Activated CD4-positive, alpha-beta T cell treated with anti-CD3 and anti-CD28 coated beads, Interleukin-2, amount 10 ng/mL, durations not matched to agents 24 days and 14 days (primary cell): ENCODE measurements at places on chromosomes 3 and 15. TPM values are rescaled to one million over a fixed set of nuclear protein-coding genes. Genes with fewer than 3 reads are reported as not detected.

- H3K4me1 ChIP-seq = peaks cover 37% of the 10 kb centered on the region
- no peak overlapping the region for H3K27ac ChIP-seq
- no peak for DNase-seq
- peaks cover 53% of the 10 kb centered on the region for H3K36me3 ChIP-seq
- no peak overlapping the region for H3K4me3 ChIP-seq
Measured at GRCh38 chr3:134496471-134497071, 10.7 kb downstream of the CEP63 start.

GRCh38 chr15:52808441-52808840 is 18.3 kb upstream of the ONECUT1 start:
- no peak for DNase-seq
- H3K27ac ChIP-seq = no peak overlapping the region
- H3K4me1 ChIP-seq = peaks cover 7% of the 10 kb centered on the region
- no peaks in the 10 kb centered on the region for H3K36me3 ChIP-seq

DNA sequence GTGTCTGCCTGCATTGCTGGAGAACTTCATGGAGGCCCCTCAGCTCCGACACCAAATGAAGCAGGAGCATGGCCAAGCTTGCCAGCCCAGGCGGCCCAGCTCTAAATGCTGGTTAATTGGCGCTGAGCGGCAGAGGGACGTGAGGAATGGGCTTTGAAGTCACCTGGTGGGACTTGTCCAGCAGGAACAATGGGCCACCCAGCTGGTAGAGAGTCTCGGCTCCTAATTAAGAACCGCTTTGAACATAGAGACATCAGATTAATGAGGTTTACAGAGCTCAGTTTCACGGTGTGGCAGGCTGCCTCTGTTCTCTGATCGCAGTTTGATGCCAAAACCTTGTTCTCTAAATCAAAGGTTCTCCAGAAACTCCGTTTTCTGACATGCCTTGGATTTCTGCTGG is 77.5 kb upstream of the LINGO1 start:
- no peak overlapping the region for H3K4me3 ChIP-seq
- no peak overlapping the region for H3K27ac ChIP-seq
- H3K4me1 ChIP-seq = no peaks in the 10 kb centered on the region
- DNase-seq = no peak

GRCh38 chr3:189531271-189531670 is 99.9 kb upstream of the TP63 start:
- peak overlapping the region; percentile 83 for H3K27ac ChIP-seq
- no peak for DNase-seq
- H3K27me3 ChIP-seq = peaks cover 2% of the 10 kb centered on the region
- H3K36me3 ChIP-seq = peaks cover 2% of the 10 kb centered on the region

- H3K4me1 ChIP-seq = peaks cover 2% of the 10 kb centered on the region
- H3K4me3 ChIP-seq = no peak overlapping the region
- H3K27me3 ChIP-seq = no peaks in the 10 kb centered on the region
- no peak for DNase-seq
- H3K36me3 ChIP-seq = peaks cover 26% of the 10 kb centered on the region
Measured at GRCh38 chr15:28190391-28191174, 91.5 kb upstream of the OCA2 start.

DNA sequence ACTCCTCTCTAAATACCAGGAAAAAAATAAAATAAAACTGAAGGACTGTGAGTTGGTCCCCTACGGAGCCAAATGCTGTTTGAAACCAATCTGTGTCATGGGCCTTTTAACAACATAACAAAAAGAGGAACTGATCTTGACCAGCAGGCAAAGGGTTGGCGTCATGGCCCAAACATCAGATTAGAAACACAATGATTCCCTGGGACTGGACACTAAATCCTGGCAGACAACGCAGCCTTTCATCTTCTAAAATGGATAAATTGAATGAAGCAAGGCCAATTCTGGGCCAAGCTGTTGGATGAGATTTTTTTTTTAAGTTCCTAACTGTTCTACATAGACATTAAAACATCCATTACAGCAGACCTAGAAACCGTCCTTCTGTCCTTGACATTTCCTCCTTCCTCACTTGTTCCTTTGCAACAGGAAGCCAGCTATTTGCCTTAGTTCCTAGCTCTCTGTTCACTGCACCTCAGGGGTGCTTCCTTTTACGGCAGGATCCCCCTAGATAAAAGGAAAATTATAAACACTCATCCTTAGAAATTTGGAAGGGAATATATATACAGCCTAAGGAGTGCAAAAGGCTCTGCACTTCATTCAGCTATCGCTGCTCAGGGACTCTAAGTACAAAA is 21.6 kb upstream of the TAFA4 start:
- H3K27me3 ChIP-seq = peaks cover 33% of the 10 kb centered on the region
- H3K36me3 ChIP-seq = no peaks in the 10 kb centered on the region

- peak within 1 kb of the TSS; percentile 91 for H3K27ac ChIP-seq
- H3K27me3 ChIP-seq = no peaks in the 10 kb centered on the region
- H3K36me3 ChIP-seq = peaks cover 38% of the 10 kb centered on the region
- peak within 1 kb of the TSS; percentile 90 for H3K4me3 ChIP-seq
- peak; percentile 93 for DNase-seq
- H3K4me1 ChIP-seq = peaks cover 77% of the 10 kb centered on the region
Measured at GRCh38 chr3:52245322-52246263, at the start of gene PPM1M. Gene PPM1M (plus strand): TSS chr3:52245759. CDS start chr3:52245825, 66 bp downstream.

DNA sequence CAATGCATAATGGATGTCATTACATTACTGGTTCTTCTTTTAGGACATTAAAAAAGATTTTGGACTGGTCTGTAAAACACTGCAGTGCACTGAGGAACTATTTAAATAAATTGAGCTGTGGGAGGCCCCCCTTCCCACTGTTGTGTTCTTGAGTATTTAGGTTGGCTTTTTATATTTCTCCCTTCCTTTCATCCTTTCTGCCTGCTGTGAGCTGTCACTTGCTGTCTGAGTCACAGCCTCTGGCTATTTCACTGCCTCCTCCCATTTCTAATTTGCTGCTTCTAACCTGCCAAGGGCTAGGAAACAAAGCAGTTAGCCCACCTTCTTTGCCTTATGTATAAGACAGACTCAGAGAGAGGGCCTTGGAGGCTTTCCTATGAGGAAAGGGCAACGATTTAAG is 89.0 kb upstream of the FNDC3B start:
- H3K4me3 ChIP-seq = no peak overlapping the region
- peaks cover 25% of the 10 kb centered on the region for H3K27me3 ChIP-seq

- peak overlapping the region; percentile 81 for H3K4me3 ChIP-seq
- H3K36me3 ChIP-seq = peaks cover 29% of the 10 kb centered on the region
- H3K27ac ChIP-seq = peak overlapping the region; percentile 88
- peaks cover 74% of the 10 kb centered on the region for H3K4me1 ChIP-seq
- H3K27me3 ChIP-seq = no peaks in the 10 kb centered on the region
Measured at GRCh38 chr3:52243791-52244628, 1.5 kb upstream of the PPM1M start.

DNA sequence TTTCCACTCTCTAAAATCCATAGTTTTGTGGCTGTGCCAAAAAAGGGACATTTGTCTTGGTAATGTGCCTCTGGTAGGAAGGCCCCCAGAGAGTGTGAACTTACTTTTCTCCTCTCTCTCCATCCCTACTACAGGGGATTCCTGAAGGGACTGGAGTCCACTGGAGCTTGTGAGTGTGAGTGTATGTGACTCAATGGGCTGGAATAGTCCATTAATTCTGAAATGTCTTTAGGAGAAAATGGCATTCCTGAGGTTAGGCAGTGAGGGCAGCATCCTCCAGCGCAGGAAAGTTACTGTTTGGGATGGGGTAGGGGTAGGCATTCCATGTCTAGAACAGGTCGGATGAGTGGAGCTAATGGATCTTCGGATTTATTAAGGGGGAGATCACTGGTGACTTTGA is 59.8 kb upstream of the CACNA2D3 start:
- no peaks in the 10 kb centered on the region for H3K4me1 ChIP-seq
- no peak overlapping the region for H3K4me3 ChIP-seq
- H3K27me3 ChIP-seq = peaks cover 2% of the 10 kb centered on the region

DNA sequence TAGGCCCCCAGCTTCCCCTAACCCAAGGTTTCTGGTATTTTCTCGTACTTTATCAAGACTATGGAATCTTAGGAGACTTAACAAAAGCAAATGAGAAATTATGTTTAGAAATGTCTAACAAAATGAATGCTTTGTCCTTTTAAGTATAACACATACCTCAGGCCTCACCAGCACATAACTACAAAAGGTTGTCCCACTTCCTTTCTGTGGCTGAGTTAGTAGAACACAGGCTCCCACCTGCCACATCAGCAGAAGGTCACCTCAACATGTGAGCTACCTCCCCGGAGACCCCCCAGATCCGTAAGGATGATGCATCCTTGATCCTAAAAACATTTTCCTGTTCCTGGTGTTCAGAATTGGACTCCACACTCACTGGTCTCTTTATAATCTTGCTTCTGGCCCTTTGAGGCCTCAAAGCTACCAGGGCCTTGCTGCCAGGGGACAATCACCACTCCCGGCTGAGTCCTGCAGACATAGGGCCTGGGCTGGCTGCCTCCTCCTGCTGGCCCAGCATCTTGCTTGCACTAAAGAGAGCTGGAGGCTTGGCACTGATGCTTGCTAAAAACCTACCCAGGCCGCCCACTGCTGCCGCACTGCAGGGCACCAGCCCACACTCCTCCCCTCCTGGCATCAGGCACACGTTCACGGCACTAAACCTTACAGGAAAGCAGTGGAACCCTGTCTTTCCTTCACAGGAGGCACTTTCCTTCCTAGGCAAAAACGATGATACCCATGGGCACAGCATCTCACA is 2.9 kb downstream of the CCRL2 start:
- H3K27me3 ChIP-seq = peaks cover 2% of the 10 kb centered on the region
- peaks cover 12% of the 10 kb centered on the region for H3K36me3 ChIP-seq
- no peak overlapping the region for H3K4me3 ChIP-seq
- DNase-seq = no peak
- peak overlapping the region; percentile 34 for H3K27ac ChIP-seq

- no peak overlapping the region for H3K27ac ChIP-seq
- no peaks in the 10 kb centered on the region for H3K27me3 ChIP-seq
- no peak overlapping the region for H3K4me3 ChIP-seq
- no peak for DNase-seq
- H3K36me3 ChIP-seq = no peaks in the 10 kb centered on the region
Measured at GRCh38 chr3:80099559-80100066, 331.8 kb upstream of the ROBO1 start.

GRCh38 chr3:37323494-37323893 is 149.1 kb upstream of the LRRFIP2 start:
- no peak overlapping the region for H3K27ac ChIP-seq
- H3K4me3 ChIP-seq = no peak overlapping the region
- H3K36me3 ChIP-seq = peaks cover 78% of the 10 kb centered on the region
- no peak for DNase-seq
- H3K4me1 ChIP-seq = peaks cover 22% of the 10 kb centered on the region
- no peaks in the 10 kb centered on the region for H3K27me3 ChIP-seq

GRCh38 chr3:175346573-175347356 is 487.6 kb downstream of the NAALADL2 start:
- DNase-seq = no peak
- H3K36me3 ChIP-seq = no peaks in the 10 kb centered on the region
- no peaks in the 10 kb centered on the region for H3K27me3 ChIP-seq
- H3K27ac ChIP-seq = no peak overlapping the region
- H3K4me3 ChIP-seq = no peak overlapping the region
- H3K4me1 ChIP-seq = no peaks in the 10 kb centered on the region

GRCh38 chr3:14689247-14689980 is 14.5 kb downstream of the C3orf20 start:
- H3K27ac ChIP-seq = no peak overlapping the region
- peak; percentile 51 for DNase-seq
- peaks cover 2% of the 10 kb centered on the region for H3K27me3 ChIP-seq
- H3K4me1 ChIP-seq = peaks cover 2% of the 10 kb centered on the region
- H3K4me3 ChIP-seq = no peak overlapping the region

DNA sequence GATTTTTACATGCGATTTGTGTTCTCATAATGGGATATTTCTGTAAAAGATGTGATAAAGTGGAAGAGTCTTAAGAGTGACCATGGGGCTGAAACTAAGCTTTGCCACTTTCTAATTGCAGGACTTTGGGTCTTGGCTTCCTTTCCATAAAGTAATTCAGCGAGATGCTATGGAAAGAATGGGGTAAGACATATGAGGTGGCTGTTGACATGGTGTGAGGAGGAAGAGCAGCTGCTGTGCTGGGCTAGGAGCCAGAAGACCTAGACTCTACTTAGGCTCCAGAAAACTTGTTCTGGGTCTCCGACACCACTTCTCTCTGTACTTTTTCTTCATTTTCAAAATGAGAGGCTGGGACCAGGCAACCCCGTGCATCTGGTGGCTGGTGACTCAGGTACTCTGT is 654.5 kb upstream of the CFAP20DC start:
- H3K4me1 ChIP-seq = no peaks in the 10 kb centered on the region
- H3K27me3 ChIP-seq = no peaks in the 10 kb centered on the region

DNA sequence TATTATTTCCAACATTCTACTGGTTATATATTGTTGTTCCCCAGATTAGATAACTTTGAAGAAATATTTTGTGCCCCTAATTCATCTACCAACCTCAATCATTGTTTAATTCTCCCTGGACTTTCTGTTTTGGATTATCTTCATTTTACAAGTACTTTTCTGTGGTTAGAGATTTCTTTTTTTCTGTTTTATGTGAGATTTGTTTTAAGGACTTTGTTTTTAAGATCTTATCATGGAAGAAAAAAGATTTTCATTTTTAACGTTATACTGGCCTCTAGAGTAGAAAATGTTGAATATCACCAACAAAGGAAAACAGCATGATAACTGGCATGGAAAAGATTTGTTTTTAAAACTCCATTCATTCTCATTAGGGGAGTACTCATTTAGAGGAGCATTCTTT is 210.9 kb upstream of the KCNMB2 start:
- H3K4me1 ChIP-seq = no peaks in the 10 kb centered on the region
- H3K27ac ChIP-seq = no peak overlapping the region
- H3K36me3 ChIP-seq = no peaks in the 10 kb centered on the region
- no peak for DNase-seq
- no peaks in the 10 kb centered on the region for H3K27me3 ChIP-seq

The CLDN1 gene
- 0.33 and 0.52 TPM in 2 replicates for total RNA-seq

The ROPN1 gene
- total RNA-seq = not detected in 2 replicates

The ATG3 gene
- 66.9 and 69.1 TPM in 2 replicates for total RNA-seq

The RGMA gene
- 0.07 TPM in 1 of 2 replicates, not detected in the other for total RNA-seq
